Retinal pigment epithelial cell (primary cell): ENCODE measurements at places on chromosomes 12 and 14.

- DNase-seq = no peak
Observed at GRCh38 chr14:22622255-22622654, 21.9 kb downstream of the OR6J1 start.

DNA sequence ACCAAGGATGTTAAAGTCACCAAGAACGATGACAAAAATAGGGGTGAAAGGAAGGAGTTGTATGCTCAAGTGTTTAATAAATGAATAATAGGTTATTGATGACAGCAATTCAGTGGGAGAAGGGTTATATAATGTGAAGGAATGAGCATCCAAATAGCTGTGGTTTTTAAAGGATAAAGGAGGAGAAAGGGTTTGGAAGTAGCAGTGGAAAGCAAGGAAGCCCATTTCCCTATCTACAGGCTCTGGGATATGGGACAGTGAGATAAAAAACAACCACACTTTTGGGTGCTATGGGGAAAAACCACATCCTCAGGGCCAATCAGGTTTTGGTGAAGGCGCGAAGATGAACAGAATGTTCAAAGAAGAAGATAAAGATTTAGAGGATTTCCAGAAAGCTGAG, 258.6 kb downstream of the ZFP36L1 start:
- no peak for DNase-seq

GRCh38 chr12:108734200-108734906, 3.0 kb upstream of the CORO1C start:
- peak; percentile 77 for DNase-seq

DNA sequence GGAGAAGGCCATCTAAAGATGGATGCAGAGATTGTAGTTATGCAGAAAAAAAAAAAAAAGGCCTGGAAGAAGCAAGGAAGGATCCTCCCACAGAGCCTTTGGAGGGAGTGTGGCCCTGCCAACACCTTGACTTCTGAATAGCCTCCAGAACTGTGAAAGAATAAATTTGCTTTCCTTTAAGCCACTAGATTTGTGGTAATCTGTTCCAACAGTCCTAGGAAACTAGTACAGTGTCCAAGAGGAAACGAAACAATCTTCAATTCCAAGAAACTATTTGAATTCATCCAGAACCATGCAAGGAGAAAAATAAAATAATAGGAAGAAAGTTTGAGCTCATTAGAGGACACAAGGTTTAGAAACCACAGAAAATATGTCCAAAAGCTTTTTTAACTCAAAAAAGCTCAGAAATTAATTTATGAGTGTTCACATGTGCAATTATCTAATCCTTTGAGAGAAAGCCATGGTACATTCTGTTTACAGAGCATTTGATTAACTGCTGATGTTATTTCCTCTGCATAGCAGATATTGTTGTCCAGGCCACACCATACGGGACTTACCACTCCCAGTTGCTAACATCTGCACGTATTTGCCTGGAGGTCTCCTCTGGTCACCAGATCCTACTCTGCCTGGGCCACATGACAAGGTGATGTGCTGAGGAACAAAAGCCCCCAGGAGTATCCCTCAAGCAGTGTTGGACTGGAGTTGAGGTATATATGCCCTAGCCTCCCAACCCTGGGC, 30.0 kb upstream of the STAB2 start:
- no peak for DNase-seq

DNA sequence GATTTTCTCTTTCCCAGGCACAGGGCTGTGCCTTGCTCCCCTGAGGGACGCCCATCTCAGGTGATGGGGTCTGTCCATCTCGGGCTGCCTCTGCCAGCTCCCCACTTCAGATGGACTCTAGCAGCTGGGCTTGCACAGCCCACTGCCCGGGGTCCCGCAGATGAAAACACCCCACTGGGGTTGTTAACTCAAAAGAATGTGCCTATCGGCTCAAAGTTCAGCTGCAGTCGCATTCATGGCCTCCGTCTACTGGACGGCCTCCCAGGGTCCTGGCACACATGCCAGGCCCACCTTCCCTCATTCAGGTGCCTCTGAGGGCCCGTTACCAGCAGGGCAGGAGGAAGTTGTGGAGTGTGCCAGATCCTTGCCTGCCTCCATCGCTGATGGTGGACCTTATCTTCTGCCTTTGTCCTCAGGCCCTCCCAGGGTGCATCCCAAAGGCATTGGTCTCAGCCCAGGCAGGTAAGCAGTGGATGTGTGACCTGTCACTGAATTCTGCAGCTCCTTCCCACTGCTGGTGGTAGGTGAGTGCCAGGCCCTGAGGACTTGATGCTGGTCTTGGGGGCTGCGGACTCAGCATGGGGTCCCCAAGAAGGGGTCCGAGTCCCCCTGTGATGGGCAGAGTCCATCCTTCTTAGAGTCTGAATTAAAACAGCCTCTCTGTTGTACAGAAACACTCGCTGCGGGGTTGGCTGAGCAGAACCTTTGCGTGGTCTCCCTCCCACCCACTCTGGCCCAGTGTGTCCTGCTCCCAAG, 324.6 kb upstream of the DIO3 start:
- no peak for DNase-seq

- no peak for DNase-seq
Observed at GRCh38 chr12:468671-469389, 9.1 kb downstream of the B4GALNT3 start.

- DNase-seq = peak; percentile 3
Observed at GRCh38 chr14:63388766-63389431, 70.2 kb upstream of the GPHB5 start.

DNA sequence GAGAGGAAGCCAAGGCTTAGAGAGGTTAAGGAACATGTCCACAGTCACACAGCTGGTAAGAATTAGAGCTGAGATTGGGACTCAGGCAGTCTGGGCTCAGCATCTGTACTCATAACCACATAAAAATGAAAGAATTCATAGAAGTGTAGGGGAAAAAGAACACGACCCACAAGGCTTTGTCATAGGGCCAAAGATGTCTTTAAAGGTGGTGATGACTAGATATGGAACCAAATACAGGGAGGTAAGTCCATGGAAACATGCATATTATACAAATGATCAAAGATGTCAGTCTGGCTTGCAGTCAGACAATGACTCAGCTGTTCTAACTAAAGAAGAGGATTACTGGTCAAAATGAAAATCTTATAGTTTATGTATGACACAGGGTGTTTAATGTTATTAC, 7.2 kb upstream of the SSPN start:
- peak; percentile 66 for DNase-seq

DNA sequence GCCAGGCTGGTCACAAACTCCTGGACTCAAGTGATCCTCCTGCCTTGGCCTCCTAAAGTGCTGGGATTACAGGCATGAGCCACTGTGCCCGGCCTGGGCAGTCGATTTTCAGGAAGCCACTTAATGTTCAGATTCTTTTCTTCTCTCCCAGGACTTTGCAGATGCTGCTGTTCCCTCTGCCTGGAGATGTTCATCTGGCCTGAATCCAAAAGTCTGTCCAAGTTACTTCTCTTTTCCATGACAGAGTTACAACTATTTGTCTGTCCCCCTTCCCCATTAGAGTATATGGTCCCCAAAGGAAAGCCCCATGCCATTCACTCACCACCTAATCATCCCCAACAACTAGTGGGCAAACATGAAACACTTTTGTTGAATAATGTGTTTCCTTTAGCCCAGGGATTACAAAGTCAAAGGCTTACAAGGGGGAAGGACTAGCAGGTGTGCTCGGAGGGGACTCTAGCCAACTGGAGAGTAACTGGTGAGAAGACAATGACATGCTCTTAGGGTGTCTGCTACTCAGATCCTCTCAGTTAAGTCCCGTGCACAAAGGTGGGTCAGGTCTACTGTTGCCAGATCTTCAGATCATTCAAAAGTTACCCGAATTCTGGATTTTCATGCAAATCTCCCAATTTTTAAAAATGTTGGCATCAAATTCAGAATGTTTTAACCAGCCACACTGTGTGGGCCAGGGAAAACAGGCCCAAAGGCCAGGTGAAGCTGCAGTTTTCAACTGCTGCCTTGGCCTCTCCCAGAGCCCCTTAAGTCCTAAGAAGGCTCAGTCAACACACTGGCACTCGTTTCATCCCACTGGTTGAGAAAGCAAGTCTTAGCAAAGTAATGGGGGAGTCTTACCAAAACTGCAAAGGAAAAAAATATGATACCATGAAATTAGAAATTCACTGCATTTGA, 29.6 kb downstream of the NUDT4 start:
- no peak for DNase-seq

- DNase-seq = no peak
Observed at GRCh38 chr12:34208331-34209258, 186.3 kb downstream of the ALG10 start.

DNA sequence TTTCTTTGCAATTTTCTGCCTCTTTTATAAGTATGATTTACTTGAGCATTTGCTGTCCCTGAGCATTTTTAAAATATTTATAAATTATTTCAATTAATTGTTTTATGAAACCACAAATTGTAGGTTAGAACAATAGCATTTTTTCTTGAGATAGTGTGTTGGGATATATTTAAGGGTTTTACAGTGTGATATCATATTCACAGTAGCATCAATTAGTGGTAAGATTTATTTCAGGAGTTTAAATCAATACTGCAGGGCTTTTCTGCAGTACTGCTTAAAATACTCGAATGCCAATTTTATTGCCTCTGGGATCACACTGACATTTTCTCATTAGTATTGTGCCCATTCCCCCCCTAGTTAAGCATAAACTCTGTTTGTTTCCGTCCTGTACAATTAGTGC, 82.2 kb downstream of the BHLHE41 start:
- DNase-seq = no peak

DNA sequence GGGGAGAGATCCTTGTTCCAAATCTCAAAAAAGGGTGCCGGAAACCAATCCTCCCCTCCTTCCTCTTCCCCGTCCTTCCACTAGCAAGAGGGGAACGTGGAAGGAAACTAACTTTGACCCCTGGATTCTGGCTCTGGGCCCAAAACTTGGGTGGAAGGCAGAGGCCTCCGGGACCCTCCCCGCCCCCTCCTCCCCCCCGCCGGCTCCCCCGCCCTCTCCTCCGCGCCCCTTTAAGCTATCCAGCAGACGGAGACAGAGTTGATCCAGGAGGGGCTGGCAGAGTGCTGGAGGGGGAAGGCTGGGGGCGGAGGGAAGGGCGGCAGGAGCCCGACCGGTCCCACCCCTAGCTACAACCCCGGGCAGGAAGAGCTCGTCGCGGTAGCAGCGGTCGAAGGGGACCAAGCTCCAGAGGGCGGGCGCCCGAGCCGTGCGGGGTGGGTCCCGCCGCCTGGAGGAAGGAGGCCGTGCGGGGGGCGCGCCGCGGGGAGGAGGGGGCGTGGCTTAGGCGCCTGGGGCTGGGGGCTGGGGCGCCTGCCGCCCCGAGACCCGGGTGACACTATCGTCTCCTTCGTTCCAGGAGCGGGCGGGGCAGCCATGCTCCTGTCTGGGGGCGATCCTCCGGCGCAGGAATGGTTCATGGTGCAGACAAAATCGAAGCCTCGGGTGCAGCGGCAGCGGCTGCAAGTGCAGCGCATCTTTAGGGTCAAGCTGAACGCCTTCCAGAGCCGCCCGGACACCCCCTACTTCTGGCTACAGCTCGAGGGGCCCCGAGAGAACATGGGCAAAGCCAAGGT, at the start of gene NYNRIN:
TSS of gene NYNRIN (plus strand) at position 351 of the 794 bp plus-strand sequence. CDS start at position 595, 244 bp downstream.
- no peak for DNase-seq

- no peak for DNase-seq
Observed at GRCh38 chr14:22852940-22853767, 16.8 kb downstream of the MMP14 start.

DNA sequence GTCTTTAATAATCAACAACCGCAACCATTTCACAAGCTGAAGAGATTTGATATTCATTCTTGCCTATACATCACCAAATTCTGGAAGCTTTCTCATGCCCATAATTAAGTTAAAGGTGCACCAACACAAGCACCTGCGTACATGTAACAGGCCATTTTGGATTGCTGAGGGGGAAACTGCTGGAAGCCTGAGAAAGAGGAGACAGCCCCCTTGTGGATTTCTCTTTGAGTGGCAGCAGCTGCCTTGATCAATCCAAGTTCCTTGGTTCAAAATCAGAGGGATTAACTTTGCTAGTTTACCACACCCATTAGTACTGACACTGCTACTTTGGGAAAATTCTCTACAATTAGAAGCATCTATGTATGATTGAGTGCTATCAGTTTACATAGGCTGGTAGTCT, 321.1 kb downstream of the NOVA1 start:
- no peak for DNase-seq

GRCh38 chr14:102063109-102063807, 23.6 kb downstream of the HSP90AA1 start:
- peak; percentile 80 for DNase-seq

GRCh38 chr12:54030889-54031471, 1.9 kb upstream of the HOXC5 start:
- no peak for DNase-seq

DNA sequence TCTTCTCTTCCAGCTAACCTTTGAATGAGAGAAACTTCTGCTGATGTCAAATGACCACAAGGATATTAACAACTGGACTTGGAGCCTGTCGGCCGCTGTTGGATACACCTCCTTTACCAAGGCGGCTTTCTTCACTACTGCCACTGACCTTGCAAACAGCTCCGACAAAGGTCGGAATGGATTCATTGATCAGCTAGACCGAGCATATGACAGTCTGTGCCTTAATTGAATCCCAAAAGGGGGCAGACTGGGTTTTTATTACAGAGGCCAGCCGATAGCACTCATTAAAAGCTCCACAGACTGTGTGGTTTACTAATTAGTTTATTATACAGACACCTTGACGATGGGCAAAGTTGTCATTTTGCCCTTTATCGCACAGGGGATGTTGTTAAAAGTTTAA, 394.5 kb downstream of the RERGL start:
- DNase-seq = no peak

GRCh38 chr14:67668559-67668958, 5.9 kb downstream of the VTI1B start:
- no peak for DNase-seq

DNA sequence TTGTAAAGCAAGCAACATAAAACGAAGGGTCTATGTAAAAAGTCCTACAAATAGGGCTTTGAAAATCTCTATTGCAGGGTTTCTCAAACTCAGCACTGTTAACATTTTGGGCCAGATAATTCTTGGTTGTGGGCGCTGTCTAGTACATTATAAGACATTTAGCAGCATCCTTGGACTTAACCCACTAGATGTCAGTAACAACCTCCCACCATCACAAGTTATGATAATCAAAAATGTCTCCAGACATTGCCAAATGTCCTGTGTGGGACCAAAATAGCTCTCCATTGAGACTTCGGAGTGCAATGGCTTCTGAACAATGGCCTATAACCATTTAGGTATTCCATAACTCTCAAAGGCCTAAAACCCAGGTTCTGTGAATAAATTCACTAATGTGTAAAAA, 22.9 kb upstream of the DHRS7 start:
- no peak for DNase-seq

DNA sequence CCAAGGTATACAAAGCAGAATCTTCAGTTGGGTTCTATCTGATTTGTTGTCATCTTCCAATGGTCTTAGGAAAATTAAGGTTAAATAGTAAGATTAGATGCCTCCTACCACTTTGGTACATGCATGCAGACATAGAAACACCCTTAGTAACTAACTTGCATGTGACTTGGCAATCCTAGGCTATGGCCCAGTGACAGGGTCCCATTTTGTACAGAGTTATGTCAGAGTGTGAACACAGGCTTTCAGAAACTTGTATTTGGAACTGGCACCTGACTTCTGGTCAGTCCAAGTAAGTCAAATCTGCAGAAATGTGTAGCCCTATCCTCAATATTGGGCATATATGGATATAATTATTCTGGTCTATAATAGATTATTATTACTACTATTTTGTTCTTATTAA, 53.1 kb downstream of the DAD1 start:
- no peak for DNase-seq

GRCh38 chr12:30155001-30155730, 371.4 kb upstream of the TMTC1 start:
- no peak for DNase-seq

GRCh38 chr12:57173089-57173488, 25.7 kb upstream of the LRP1-AS start:
- DNase-seq = no peak

- DNase-seq = no peak
Observed at GRCh38 chr12:69602954-69603353, 7.8 kb downstream of the LRRC10 start.

GRCh38 chr12:62647586-62647985, 181.0 kb downstream of the MON2 start:
- DNase-seq = no peak
